H9 (cell line): ENCODE measurements at places on chromosomes 16 and 17. TPM values are rescaled to one million over a fixed set of nuclear protein-coding genes. Genes with fewer than 3 reads are reported as not detected.

Gene CMTM2
- total RNA-seq = not detected in 2 replicates

Gene SLC5A10
- total RNA-seq = not detected in 2 replicates

Gene BCO1
- total RNA-seq = not detected in 2 replicates

Gene GP1BA
- not detected in 2 replicates for total RNA-seq

Gene BCAR1
- 97.1 and 102 TPM in 2 replicates for total RNA-seq

Gene HSD17B1
- 1.3 and 1.5 TPM in 2 replicates for total RNA-seq

Gene ABI3
- total RNA-seq = 2.1 and 2.4 TPM in 2 replicates

Gene PIK3R5
- 1.4 and 1.7 TPM in 2 replicates for total RNA-seq

Gene CSF3
- total RNA-seq = not detected in 2 replicates

Gene RAC3
- total RNA-seq = 84.8 and 85.8 TPM in 2 replicates

Gene DNASE1L2
- 2.5 TPM in 2 replicates for total RNA-seq

Gene PRKCB
- 7.0 and 7.7 TPM in 2 replicates for total RNA-seq

Gene CANT1
- 32.4 and 33.0 TPM in 2 replicates for total RNA-seq

Gene KRT28
- total RNA-seq = not detected in 2 replicates

GRCh38 chr16:19175492-19176262, 7.6 kb downstream of the SYT17 start:
- no peak for DNase-seq

DNA sequence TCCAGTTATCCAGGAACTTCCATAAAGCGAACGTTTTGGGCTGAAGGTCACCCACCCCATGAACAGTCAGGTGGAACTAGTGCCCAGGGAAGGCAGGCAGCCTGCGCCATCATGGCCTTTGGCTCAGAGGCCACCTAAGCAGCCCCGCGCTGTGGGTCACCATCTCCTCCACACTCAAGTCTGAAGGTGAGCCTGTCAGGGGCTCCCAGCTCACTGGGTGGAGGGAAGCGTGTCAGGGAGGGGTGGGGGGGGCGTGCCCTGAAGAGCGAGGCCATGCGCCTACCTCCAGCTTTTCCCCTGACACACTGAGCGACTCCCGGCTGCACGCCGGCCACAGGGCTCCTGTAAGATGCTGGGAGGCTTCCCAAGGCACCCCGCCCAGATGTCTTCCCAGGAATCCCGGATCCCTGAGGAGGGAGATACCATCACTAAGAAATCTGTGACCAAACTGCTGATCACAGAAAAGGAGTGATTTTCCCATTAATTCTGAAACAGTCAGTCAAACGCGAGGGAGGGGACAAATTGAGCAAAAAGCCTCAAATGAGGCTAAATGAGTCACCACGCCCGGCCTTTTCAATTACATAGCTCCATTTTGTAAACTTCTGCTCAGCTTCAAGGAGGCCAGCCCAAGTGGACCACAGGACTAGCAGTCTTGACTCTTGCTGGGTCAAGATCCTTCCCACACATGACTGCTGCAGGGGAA, 26.5 kb upstream of the SLC25A19 start:
- DNase-seq = no peak

DNA sequence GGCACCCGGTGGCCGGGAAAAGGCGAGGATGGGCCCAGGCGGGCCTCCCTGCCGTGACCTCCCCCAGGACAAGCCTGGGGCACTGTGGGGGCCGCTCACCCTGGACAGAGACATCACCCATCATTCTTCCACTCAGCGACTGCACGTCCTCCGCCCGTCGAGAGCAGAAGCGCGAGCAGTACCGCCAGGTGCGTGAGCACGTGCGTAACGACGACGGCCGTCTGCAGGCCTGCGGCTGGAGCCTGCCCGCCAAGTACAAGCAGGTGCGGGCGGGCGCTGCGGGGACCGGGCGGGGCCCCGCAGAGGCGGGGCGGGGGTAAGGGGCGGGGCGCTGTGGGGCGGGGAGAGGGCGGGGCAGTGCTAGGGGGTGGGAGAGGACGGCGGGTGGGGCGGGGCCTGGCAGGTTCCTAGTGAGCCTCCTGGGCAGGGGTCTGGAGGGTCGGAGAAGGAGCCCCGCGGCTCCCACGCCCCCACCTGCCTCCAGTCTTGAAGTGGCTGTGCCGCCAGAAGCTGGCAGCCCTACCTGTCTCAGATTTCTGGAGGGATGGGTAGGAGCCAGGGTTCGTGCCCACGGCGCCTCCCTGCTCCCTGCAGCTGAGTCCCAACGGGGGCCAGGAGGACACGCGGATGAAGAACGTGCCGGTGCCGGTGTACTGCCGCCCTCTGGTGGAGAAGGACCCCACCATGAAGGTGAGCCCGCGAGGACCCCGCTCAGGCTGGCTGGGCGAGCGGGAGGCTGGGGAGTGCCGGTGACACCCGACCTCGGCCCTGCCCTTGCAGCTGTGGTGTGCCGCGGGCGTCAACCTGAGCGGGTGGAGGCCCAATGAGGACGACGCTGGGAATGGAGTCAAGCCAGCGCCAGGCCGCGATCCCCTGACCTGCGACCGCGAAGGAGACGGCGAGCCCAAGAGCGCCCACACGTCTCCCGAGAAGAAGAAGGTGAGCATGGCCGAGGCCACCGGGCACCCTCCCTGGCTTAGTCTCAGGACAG, 7.5 kb downstream of the NME3 start:
- peak; percentile 91 for DNase-seq

DNA sequence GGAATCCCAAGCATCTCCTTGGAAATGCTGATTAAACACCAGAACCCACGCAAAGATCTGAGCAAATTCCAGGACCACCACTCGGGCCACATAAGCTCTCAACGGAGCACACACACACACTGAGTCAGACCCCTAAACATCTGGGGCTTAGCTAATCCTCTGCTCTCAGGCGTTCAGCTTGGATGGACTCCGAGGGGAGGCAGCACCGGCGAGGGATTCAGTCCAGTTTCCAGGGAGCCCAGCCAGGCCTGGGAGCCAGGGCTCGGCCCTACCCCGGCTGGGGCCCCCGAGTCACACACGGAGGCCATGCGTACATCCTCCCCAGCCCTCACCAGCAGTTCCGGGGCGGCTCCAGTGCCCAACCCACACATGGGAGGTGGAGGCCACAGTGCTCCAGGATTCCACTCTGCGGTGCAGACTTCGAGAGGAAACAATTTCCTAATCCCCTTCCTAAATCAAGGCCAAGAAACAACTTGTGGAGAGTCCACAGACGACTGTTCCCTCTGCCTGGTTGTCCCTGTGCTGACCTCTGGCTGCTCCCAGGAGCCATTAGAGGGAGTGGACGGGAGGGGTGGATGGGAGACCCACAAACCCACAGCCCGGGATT, 70.5 kb downstream of the GAS7 start:
- DNase-seq = no peak

DNA sequence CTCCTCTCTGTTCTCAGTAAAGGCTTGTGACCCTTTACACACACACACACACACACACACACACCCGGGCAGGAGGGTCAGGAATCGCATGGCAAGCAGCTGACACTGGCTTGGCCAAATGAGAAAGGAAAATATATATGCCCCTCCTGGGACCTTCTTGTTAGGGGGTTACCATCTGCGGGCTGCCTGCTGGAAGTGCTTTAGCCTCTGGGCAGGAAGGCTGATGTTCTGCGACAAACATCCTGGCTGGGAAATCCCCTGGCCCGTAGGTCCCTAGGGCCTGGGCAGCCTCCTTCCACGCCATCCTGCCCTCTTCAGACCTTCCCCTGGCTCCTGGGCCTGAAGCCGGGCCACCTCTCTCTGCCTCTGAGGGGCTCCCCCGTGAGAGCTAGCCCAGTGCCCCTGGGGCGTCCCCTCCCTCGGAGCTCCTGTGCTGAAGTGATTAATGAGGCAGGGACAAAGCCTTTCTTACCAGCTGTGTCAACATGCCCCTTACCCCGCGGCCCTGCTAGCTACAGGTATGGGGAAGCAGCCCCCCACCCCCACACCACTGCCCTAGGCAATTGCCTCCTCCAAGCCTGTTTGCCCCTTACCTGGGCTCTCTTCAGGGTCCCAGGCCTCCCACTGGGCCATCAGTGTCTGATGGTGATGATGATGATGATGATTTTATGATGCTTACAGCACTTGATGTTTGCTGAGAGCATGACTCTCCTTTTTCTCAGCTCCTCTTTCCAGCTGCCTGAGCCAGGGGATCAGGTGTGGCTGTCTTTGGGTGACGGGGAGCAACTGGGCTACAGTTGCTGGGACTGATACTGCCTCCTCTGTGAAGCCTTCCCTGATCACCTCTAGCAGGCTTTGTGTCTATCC, 32.8 kb upstream of the ETV4 start:
- DNase-seq = peak; percentile 70

- peak; percentile 89 for DNase-seq
Measured at GRCh38 chr16:68972720-68973119, 129.4 kb downstream of the TANGO6 start.

GRCh38 chr16:55189682-55190636, 134.0 kb upstream of the IRX6 start:
- DNase-seq = no peak

GRCh38 chr17:57868007-57868909, 18.4 kb upstream of the MRPS23 start:
- DNase-seq = peak; percentile 91

GRCh38 chr16:62717026-62717425, 680.8 kb upstream of the CDH8 start:
- no peak for DNase-seq

DNA sequence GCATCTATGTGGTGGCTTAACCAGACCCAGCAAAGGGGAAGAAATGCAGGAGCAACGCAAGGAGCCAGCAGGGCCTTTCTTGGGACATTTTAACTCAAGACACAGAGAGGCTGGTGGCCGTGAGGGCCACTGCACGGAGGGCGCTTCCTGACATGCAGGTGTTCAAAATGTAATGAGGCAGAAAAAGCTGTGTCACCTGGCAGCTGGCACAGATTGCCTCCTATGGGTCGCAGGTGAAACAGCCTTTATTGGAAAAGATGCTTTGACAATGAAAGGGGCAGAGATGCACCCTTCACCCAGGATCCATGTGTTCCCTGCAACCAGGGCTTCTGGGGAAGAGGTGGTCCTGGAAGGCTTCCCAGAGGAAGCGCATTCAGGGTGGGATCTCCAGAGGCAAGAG, 219.3 kb downstream of the XYLT1 start:
- no peak for DNase-seq

DNA sequence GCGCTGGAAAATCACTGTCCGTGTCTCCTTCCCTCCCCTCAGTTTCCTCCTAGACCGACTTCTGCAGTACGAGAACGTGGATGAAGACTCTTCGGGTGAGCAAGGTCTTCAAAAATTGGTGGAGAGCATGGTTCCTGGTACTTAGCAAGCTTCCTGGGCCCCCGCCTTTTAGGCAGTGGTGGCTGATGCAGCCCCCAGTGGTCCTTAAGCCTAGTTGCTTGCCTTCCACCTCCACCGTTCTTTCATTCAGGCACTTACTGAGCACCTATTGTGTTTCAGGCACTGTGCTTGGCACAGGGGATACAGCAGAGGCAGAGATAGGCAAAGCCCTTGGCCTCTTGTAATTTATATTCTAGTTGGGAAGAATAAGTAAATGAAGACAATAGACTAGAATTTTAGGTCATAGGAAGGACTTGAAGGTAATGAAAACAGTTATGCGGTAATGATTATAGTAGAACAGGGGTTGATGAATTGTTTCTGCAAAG, 767 bp downstream of the INO80E start:
- DNase-seq = no peak

GRCh38 chr16:29126057-29126494, 141.2 kb downstream of the LAT start:
- DNase-seq = no peak

GRCh38 chr16:79600638-79601091, at the start of gene MAF:
Gene MAF (minus strand): TSS chr16:79600737. CDS start chr16:79599902, 835 bp downstream.
- peak; percentile 82 for DNase-seq

GRCh38 chr16:29784901-29785500, 5.5 kb upstream of the KIF22 start:
- peak; percentile 92 for DNase-seq

DNA sequence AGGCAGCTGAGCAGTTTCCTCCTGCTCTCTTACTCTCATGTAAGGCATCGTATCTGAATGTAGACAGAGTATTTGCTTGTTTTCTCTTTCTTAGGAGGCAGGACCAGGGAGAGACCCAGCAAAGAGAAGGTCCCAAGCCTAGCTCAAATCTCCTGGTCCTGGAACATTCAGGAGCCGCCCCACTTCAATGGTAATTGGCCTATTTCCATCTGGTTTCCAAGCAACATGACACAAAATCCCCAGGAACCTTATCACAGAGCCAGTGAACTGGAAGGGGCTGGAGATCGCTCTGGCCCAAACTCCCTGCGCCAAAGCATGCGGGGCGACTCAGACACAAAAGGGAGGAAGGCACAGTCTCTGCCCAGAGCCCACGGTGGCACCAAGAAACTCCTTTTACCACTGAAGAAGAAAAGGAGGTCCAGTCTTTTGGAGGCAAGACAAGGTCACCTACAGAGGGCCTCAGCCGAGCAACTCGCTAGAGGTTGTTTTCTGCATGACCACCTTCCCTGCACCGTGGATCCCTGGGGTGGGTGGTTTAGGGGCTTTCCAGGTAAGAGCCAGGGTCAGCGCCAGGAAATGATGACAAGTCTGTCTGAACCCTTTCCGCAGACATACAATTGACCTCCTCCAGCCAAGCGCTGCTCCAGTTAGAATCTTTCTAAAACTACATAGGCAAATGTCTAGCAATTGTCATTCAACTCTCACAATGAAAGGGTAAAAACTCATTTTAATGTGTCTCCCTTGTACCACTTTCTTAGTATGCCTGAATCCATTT, 394.7 kb downstream of the SOX9 start:
- no peak for DNase-seq

GRCh38 chr17:47959825-47960655, 2.4 kb upstream of the PRR15L start:
- no peak for DNase-seq

DNA sequence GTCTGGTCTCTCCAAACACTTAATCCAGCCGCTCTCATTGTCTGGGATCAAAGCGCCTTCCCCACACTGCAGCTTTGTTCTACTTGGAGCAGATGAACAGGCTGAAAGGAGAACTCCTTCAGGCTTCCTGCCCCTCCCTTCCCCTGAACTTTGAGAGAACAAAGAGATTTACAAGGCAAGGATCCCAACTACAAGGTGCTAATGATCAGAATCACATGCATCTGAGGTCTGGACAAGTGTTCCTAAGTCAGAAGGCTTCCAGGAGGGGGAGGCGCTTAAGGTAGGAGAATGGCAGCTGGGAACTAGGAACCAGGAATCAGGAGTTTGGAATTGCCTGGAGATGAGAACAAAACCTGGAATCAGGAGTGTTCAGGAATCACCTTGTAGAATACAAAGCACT, 606.3 kb upstream of the CDH11 start:
- peak; percentile 49 for DNase-seq

DNA sequence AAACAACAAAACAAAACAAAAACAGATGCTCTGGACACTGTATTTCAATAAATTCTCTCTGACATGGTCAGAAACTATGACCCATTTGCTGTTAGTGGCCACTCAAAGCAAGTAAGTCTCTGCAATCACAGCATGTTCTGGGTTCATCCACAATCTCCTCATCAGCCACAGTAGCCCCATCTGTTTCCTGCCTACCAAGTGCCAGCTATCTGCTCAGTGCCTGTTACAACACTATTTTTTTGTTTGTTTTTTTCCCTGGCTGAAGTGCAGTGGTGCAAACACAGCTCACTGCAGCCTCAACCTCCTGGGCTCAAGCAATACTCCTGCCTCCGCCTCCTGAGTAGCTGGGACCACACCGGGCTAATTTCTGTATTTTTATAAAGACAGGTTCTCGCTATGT, 137.9 kb downstream of the SOX9 start:
- DNase-seq = no peak
